IMR-90 (cell line): ENCODE measurements at places on chromosomes 11 and 22. TPM values are rescaled to one million over a fixed set of nuclear protein-coding genes. Genes with fewer than 3 reads are reported as not detected.

DNA sequence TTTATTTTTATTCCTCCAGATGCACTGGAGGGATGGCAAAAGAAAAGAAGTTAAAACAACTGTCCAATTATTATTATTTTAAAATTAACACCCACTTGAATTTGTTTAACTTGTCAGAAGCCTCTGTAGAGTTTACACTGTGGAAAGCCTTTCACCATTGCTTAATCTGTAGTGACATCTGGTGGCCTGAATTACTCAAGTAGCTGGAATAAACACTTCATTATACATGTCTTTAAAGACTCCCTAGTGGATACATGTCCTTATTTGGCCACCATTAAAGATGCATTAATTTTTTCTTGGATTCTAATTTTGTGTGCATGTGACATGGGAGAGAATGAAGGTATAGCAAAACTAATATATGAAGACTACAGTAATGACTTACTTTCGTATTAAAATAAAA is 1496.5 kb downstream of the FAM181B start:
- peak; percentile 4 for DNase-seq

DNA sequence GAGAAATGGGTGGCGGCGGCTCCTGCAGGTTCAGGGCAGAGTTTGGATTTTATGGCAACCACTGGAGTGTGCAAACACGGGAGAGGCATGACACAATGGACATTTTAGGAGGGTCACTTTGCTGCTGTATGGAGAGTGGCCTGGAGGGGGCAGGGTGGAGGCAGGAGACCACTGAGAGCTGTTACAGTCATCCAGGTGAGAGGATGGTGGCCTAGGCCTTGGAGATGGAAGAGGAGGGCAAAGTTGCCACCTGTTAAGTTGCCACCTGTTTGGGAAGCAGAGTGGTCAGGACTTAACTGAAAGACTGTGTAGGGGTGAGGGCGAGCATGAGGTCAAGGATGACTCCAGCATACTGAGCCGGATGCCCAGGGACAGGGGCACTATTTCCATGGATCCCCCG is 2.3 kb upstream of the RAD9A start:
- DNase-seq, result no peak

- no peak for DNase-seq
Measured at GRCh38 chr11:96038046-96038445, 114.1 kb upstream of the MTMR2 start.

DNA sequence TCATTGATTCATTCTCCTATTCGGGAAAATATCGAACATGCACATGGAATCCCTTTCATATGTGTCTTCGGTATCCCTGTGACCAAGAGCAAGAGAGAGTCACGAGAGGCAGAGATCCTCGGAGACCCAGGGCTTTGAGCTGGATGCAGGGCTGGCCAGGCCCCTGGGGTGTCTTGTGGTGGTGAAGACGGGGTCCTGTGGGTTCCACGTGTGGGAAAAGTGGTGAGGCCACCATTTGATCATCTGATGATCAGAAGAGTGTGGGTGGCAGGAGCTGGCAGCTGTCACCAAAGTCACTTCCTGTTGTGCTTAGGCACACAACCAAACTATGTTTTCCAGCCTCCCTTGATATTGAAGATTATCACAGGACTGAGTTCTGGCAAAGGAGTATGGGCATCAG is 94.0 kb downstream of the BRD1 start:
- no peak for DNase-seq

- peak; percentile 44 for DNase-seq
Measured at GRCh38 chr22:21642584-21643448, 714 bp downstream of the SDF2L1 start.

DNA sequence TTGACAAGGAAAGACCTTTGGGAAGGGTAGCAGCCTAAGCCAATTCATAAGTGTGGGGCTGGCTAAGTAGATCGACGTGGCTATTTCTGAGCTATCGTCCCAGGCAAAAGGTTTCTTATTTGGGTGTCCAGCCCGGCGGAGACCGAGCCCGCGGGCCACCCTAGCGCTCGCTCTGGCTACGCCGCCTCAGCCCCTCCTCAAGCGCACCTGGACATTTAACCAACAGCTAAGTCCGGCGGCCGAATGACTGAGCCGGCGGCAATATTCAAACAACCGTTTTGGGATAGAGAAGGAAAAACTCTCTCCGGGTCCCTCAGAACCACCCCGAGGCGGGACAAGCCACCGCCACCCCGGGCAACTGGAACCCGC is 457 bp downstream of the RNF141 start:
- DNase-seq, result peak; percentile 18

Gene GRM5
- total RNA-seq, result under 0.01 TPM in 2 replicates

Gene TCN2
- total RNA-seq, result 0.56 and 1.3 TPM in 2 replicates
